ENCODE measurements at places on chromosomes 7 and 10. TPM values are rescaled to one million over a fixed set of nuclear protein-coding genes. Genes with fewer than 3 reads are reported as not detected.

GRCh38 chr10:112370424-112370819 is 3.5 kb upstream of the ACSL5 start:
- no peak for DNase-seq

GRCh38 chr7:72406820-72407403 is 5.2 kb downstream of the CALN1 start:
- DNase-seq: no peak

Gene STK32C
- total RNA-seq: 13.3 TPM

Gene SLC13A1
- total RNA-seq: not detected

Gene ARHGEF35
- total RNA-seq: 15.7 TPM
